ENCODE measurements at places on chromosomes 11 and 22. TPM values are rescaled to one million over a fixed set of nuclear protein-coding genes. Genes with fewer than 3 reads are reported as not detected.
A peak's percentile ranks its signal among the peaks of the same experiment; 100 is the strongest.

DNA sequence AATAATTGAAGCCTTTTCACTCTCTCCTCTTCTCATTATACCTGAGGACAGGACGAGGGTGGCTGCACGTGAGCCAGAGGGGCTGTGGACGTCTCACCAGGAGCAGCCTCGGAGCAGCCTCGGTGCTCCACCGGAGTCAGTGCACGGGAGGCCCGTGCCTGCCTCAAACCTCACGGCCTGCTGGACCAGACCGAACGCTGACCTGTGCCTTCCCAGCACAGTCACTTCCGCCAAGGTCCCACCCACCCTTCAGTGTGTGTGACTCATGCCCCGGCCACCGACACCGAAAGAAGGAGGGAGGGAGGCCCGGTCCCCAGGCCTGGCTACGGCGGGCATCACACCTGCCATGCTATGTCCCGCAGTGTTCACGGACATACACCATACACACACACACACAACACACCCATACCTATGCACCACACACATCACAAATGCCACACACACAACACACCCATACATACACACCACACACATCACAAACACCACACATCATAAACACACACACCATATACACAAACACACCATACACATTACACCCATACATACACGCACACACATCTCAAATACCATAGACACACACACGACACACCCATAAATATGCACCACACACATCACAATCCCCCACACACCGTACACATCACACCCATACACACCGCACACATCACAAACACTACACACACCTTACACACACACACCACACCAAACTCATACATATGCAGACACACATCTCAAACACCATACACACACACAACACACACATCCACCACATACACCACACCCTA, 1506.5 kb downstream of the TBC1D22A start:
- no peak for DNase-seq

DNA sequence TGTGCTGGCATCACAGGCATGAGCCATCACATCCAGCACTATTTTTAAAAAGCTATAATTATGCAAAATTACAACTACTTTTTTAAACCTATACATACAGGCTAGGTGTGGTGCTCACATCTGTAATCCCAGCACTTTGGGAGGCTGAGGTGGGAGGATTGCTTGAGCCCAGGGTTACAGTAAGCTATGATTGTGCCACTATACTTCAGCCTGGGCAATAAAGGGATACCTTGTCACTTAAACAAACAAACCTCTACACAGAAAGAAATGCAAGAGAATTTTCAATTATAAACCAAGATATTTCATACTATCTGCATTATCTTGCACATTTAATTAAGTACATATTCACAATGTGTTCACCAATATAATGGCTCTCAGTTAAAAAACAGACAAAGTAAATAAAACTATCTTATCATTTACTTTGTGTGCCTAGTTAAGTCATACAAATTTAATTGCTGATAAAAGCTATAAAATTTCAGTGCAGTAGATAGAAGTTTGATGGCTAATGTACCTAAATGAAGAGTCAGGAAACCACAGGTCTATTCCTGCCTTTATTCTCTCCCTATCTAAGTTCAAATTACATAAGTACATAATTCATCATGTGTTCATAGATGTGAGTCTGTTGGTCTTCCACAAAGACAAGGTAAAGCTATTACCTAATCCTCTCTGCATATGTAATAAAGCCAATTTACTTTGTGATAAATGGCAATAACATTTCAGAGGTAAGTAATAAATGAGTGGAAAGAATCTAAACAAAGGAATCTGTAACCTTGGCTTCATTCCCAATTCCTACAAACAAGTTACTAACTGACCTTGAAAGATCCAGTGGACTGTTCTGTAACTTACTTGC, 9.0 kb upstream of the RDX start:
- DNase-seq, result no peak

CHADL gene
- 1.6 TPM for total RNA-seq

GRCh38 chr11:110526323-110526722, 96.6 kb downstream of the FDX1 start:
- DNase-seq, result no peak

- DNase-seq, result no peak
Measured at GRCh38 chr11:23604966-23605365, 744.7 kb upstream of the CCDC179 start.

PACSIN3 gene
- total RNA-seq, result 57.4 TPM

GGTLC2 gene
- not detected for total RNA-seq

DNA sequence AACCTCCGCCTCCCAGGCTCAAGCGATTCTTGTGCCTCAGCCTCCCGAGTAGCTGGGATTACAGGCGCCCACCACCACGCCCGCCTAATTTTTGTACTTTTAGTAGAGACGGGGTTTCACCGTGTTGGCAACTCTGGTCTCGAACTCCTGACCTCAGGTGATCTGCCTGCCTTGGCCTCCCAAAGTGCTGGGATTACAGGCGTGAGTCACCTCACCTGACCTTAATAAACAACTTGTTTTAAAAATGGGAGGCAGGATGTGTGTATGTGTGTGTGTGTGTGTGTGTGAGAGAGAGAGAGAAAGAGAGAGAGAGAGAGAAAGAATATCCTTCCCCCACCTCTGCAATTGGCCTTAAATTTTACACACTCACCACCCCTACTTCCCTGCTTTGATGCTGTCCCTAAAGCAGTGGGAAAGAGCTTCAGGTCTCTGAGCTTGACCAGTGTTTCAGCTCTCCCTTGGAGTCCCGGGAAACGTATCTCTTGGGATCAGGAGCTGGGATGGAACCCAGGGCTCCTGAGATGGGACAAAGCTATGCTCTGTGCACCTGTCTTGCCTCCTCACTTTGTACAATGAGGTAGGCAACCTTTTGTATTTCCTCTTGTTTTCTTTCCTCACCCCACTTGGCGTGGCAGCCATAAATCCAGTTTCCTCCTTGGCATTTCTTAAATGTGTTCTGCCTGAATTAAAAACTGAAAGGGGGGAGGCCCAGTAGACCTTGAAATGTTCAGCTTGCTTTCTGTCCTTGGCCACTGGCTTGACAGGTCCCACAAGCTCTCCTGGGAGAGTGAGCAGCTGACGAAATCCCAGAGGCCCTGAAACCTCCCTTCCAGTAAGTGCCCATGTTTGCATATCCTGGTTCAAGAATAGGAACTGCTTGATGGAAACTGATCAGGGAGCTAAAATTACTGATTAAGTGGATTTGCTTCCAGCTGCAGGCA, 17.8 kb upstream of the XBP1 start:
- peak; percentile 23 for DNase-seq

ACR gene
- not detected for total RNA-seq

All from kidney epithelial cell (primary cell).